GM04503 (cell line): ENCODE measurements at places on chromosomes 1 and 21.

DNA sequence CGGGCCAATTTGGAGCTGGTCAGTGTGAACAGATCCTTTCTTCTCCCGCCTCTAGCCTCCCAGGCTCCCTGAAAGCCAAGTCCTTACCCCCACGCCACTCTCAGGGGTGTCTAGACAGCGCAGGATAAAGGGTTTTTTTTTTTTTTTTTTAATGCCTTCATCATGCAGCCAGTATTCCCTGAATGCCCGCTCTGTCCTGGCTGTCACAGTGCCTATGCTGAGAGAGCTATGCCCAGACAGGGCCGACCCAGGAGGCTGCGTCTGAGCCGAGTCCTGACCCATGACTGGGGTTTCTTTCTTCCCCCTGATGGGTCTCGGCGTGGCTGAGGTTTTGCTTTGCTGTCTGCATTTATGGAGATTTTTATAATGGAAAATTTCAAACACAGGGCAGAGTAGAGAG lies 18.3 kb downstream of the SPSB1 start:
- DNase-seq = no peak

DNA sequence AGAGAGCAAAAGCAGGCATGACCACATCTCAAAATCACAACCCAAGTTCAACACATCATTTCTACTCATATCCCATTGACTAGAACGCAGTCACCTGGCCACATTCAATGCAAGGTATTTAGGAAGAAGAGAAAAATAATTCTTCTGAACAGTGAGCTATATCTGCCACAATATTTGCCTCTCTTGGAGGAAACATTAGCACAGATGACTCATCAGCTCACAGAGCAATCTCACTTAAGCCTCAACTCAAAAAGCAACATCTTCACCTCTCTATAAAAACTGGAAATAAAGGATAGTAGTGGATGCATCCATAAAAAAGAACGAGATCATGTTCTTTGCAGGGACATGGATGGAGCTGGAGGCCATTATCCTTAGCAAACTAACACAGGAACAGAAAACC lies 143.9 kb upstream of the FMN2 start:
- no peak for DNase-seq

DNA sequence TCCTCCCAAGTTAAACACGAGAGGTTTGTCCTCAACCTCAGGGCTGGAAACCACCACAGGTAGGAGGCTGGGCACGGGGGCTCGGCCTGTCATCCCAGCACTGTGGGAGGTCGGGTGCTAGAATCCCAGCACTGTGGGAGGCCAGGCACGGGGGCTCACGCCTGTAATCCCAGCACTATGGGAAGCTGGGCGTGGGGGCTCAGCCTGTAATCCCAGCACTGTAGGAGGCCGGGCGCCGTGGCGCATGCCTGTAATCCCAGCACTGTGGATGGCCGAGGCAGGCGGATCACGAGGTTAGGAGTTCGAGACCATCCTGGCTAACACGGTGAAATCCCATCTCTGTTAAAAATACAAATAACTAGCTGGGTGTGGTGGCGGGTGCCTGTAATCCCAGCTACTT lies 6.7 kb upstream of the CDK11A start:
- DNase-seq = no peak

DNA sequence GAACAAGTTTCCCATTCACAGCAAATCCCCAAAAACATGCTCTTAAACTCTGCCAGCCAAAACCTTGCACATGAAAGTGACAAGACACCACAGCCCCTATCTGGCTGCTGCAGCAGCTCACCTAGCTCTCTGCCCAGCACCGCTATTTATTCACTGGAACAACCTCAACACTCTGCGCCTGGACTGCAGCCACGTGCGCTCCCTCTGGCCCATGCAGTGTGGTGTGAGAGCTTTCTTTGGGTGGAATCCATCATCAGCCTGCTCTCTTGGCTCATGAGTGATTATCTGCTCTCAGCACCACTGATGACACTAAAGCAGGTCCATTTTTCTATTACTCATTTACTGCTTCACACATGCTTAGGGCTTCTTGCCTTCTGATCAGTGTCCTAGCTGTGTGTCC lies 11.4 kb downstream of the KCNJ6 start:
- no peak for DNase-seq

- no peak for DNase-seq
Observed at GRCh38 chr1:3584915-3585314, 26.4 kb downstream of the MEGF6 start.

DNA sequence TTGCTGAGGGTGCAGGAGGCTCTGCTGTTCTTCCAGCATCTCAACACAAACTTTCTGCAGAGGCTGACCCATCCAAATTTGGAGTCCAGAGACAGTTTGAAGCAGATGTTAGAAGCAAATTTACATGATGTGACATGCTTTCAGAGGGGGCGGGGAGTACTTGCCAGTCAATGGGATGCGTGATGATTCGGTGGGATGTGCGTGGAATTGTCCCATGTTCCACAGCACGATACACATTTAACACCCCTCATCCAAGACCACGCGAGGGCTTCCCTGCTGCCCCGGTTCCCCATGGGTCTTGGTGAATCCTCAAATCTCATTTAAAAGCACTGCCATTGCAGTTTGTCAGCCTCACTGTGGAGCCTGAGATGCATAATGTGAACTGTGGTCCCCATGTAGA lies 78.6 kb upstream of the TLR5 start:
- no peak for DNase-seq

- DNase-seq = no peak
Observed at GRCh38 chr1:87927391-87928280, 599.0 kb downstream of the LMO4 start.

DNA sequence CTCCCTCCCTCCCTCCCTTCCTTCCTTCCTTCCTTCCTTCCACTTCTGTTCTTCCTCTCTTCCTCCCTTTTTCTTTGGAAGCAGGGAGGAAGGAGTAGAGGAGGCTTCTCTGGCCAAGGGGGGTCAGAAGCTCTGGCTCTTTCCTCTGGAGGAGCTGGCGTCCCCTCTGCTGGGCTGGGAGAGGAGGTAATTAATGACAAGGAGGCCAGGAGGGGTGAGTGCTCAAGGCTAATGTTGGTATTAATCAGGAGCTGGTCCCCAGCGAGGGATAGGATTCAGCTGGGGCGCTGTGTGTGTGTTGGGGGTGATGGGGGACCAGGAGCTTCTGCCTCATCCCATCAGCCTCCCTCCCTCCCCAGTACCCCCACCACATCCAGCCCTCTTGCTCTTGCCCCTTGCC lies 6.2 kb upstream of the PEAR1 start:
- no peak for DNase-seq

- no peak for DNase-seq
Observed at GRCh38 chr1:50705699-50706098, 254.4 kb downstream of the FAF1 start.

GRCh38 chr21:45223236-45224185 lies 64.2 kb downstream of the POFUT2 start:
- DNase-seq = no peak

GRCh38 chr1:198333744-198334143 lies 176.9 kb downstream of the NEK7 start:
- DNase-seq = no peak

- DNase-seq = no peak
Observed at GRCh38 chr1:15542388-15543250, 16.0 kb downstream of the DNAJC16 start.

DNA sequence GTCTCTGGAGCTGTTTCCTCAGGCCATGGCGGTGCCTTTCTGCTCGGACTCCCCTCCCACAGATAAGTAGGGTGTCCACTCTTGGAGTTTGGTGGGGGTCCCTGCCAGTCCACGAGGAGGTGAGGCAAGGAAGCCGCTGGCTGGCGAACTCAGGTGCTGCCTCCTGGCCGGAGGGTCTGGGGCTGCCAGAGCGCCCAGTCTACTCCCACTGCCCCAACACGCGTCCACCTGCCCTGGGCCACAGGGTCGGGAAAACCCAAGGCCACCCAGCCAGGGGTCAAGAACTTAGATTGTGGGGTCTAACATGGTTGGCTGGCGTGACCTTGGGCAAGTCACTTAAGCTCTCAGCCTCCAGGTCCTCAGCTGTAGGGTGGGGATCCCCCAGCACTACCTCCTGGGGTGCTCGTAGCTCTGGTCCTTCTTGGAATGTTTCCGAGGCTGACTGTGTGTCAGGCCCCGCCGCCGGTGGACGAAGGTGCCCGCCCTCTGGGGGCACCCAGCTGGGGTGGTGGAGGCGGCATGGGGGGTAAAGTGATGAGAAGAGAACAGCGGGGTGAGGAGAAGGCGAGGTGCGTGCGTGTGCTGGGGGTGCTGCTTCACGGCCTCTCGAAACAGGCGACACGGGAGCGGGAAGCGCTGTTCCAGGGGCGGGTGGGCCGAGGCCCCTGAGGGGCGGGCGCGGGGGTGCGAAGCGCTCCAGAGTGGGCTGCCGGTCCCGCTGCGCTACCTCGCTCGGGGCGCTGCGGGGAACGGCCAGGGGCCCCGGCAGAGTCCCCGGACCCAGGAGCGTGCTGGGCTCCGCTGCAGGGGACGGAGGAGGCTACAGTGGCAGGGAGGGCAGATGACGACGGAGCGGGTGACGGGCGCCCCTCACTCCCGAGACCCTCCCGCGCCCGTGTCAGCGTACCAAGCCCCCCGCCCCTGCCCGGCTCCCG lies 1.2 kb downstream of the SH2D5 start:
- DNase-seq = no peak

DNA sequence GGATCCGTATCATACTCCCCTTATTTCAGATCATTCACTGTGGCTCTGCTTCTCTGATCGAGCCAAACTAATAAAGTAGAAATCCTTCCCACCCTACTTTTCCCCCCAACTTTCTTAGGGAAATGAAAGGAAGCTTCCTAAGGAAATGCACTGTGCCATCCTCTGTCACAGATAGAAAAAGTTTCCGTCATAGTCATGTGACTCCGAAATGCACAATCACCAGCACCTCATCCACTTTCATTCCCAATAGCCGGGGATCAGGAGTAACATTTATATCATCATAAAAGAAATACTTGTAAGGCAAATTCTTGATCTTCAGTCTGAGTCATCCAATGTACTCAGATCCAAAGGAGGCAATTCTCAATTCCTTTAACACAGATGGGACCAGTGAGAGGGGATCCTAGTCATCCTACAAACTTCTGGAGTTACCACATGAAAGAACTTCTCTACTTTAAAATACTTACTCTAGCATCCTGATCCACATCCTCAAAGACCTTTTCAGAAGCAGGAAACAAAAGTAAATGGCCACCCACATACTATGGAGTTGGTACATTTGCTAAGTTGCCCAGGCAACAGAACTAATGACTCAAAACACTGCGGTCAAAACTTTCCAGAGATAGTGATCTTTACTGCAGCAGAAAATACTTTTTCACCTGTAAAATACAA lies 97.8 kb upstream of the ZC3H11B start:
- peak; percentile 7 for DNase-seq

- DNase-seq = no peak
Observed at GRCh38 chr1:94106716-94107115, 14.2 kb downstream of the ABCA4 start.

DNA sequence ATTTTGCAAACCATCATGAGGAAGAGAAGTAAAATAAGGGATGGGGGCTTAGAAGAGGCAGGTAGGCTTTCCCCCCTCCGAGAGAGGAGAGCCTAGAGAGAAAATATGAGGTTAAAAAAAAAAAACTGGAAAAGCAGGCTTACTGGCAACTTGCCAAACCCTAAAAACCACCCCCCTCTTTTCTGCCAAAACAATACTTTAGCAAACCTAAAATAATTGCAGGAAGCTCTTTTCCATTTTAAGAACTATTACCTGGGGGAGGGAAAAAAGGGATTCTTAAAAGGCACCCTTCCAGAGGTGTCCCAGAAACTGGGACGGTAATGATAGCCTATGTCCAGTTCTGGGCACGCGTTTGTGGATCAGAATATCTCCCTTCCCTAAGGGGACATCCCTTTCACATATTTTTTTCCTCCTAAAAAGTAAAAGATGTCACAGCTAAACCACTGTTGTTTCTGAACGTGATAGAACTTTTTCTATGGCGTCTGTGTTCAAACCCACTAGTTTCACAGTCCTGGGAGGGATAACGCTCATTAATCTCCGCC lies 1.1 kb upstream of the NFIA start:
- DNase-seq = no peak

GRCh38 chr1:54867717-54868057 lies 19.3 kb downstream of the DHCR24 start:
- DNase-seq = no peak

- no peak for DNase-seq
Observed at GRCh38 chr1:55052221-55053142, 13.1 kb downstream of the PCSK9 start.

DNA sequence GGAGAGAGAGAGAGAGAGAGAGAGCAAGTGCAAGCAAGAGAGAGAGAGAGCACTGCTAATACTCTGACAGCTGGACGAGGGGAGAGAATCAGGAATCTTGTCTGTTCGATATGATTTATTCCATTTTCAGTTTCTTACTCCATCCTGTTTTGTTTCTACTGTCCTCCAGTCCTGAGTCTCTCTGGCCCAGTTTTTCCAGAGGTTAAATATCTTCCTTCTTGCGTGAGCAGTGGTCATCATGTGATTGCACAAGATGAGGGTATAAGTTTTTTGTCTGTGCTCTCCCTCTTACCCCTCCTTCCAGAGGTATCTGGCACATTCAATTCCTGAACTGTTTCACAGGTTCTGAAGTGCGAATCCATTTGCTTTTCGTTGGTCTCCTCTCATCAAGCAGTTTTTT lies 16.8 kb downstream of the UBE2U start:
- DNase-seq = no peak

- DNase-seq = no peak
Observed at GRCh38 chr1:187306710-187307415, 478.1 kb downstream of the PLA2G4A start.

GRCh38 chr1:221937155-221937953 lies 195.5 kb upstream of the DUSP10 start:
- DNase-seq = no peak

DNA sequence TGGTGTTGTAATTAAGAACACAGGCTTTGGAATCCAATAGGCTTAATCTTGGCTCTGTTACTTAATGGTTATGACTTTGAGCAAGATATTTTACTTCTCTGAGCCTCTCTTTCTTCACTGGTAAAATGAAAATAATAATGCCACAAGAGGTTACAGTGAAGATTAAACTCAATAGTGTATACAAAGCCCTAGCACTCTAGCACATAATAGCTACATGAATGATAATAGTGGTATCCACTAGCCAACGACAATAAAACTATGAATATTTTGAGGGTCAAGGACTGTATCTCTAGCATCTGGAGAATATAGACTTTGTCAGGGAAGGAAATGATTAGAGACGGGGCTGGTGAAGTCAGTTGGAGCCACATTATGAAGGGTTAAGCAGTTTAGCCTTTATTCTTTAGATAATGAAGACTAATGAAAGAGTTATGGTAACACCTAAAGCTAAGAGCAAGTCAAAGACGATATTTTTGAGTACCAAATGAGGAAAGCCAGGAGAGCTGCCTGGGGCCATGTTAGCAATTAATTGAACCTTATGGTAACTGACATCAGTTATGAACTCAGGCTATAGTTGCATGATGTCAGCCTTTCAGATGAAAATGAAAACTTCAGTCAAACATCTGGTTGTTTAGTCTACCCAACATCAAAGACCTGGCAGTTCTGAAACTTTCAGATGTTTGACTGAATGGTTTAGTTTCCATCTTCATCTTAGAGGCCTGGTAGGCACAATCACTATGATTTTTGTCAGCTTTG lies 32.8 kb upstream of the RNF11 start:
- DNase-seq = no peak

- no peak for DNase-seq
Observed at GRCh38 chr21:46202592-46203202, 18.4 kb upstream of the SPATC1L start.

GRCh38 chr1:30823627-30823968 lies 66.0 kb upstream of the LAPTM5 start:
- DNase-seq = no peak

- no peak for DNase-seq
Observed at GRCh38 chr1:97837161-97837560, 83.7 kb downstream of the DPYD start.
